ENCODE measurements at places on chromosomes 11 and 22. TPM values are rescaled to one million over a fixed set of nuclear protein-coding genes. Genes with fewer than 3 reads are reported as not detected.
A peak's percentile ranks its signal among the peaks of the same experiment; 100 is the strongest.

KRTAP5-7 gene
- 0.12 TPM for polyA plus RNA-seq

GRCh38 chr11:116037861-116038260 is 533.6 kb upstream of the CADM1 start:
- no peak for DNase-seq
- H3K27me3 ChIP-seq: no peaks in the 10 kb centered on the region
- H3K36me3 ChIP-seq: no peaks in the 10 kb centered on the region
- no peak overlapping the region for H3K27ac ChIP-seq
- no peaks in the 10 kb centered on the region for H3K4me1 ChIP-seq
- H3K4me3 ChIP-seq: no peak overlapping the region

- H3K27me3 ChIP-seq: no peaks in the 10 kb centered on the region
- H3K27ac ChIP-seq: no peak overlapping the region
- no peak overlapping the region for H3K4me3 ChIP-seq
Measured at GRCh38 chr11:26201411-26201810, 130.5 kb upstream of the ANO3 start.

DNA sequence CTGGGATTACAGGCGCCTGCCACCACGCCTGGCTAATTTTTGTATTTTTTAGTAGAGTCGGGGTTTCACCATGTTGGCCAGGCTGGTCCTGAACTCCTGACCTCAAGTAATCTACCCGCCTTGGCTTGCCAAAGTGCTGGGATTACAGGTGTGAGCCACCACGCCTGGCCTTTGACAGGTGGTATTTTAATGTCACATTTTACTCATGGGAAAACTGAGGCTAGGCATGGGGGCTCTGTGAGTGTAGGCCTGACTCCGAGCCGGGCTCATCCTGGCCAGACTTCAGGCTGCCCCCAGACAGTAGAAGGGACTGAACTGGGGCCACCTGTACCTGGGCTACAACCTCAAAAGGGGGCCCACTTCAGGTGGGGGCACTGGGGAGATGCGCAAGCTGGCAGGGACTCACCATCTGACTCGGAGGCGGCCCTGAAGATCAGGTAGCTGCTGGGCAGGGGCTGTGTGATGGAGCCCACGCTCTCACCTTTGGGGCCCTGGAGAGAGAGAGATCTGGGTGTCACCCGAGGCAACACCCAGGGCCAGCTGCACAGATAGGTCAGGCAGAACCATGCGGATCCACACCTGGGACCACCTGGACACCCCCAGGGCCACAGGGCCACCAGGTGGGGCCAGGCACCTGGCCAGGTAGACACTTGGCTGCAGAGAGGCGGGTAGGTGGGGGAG is 45.8 kb downstream of the OSBPL5 start:
- peaks cover 9% of the 10 kb centered on the region for H3K4me1 ChIP-seq
- no peak overlapping the region for H3K4me3 ChIP-seq
- peaks cover 17% of the 10 kb centered on the region for H3K36me3 ChIP-seq
- no peak for DNase-seq
- H3K27me3 ChIP-seq: no peaks in the 10 kb centered on the region
- no peak overlapping the region for H3K27ac ChIP-seq

- H3K36me3 ChIP-seq: peaks cover 51% of the 10 kb centered on the region
- H3K27me3 ChIP-seq: peaks cover 2% of the 10 kb centered on the region
- peak; percentile 17 for DNase-seq
- no peak overlapping the region for H3K27ac ChIP-seq
- no peak overlapping the region for H3K4me3 ChIP-seq
Measured at GRCh38 chr22:24325105-24325757, 54.6 kb downstream of the SPECC1L start.

- H3K27me3 ChIP-seq: no peaks in the 10 kb centered on the region
- no peaks in the 10 kb centered on the region for H3K4me1 ChIP-seq
- H3K36me3 ChIP-seq: peaks cover 12% of the 10 kb centered on the region
- no peak overlapping the region for H3K27ac ChIP-seq
Measured at GRCh38 chr11:74006743-74007304, 2.1 kb downstream of the UCP3 start.

- no peak overlapping the region for H3K27ac ChIP-seq
- no peaks in the 10 kb centered on the region for H3K27me3 ChIP-seq
- no peaks in the 10 kb centered on the region for H3K4me1 ChIP-seq
- H3K4me3 ChIP-seq: no peak overlapping the region
- H3K36me3 ChIP-seq: no peaks in the 10 kb centered on the region
Measured at GRCh38 chr11:69609351-69609750, 31.6 kb upstream of the CCND1 start.

DNA sequence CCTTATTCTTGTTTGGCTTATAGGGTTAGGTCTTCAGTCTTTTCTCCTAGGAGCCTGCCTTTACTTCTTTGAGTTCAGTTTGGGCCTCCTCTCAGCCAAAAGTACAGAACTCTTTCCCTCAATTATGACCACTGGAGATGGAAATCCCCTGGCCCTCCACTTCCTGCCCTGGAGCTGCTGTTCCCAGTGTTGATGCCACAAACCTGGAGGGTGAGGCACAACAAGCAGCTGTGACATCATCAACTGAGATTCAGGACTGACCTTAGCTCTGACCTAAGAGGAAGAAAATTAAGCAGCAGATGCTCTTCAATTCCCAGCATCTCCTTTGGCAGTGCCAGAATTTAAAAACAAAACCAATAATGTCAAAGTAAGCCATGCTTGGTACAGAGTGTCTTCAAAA is 3.0 kb downstream of the ABTB2 start:
- H3K4me3 ChIP-seq: no peak overlapping the region
- no peak for DNase-seq
- no peak overlapping the region for H3K27ac ChIP-seq
- H3K27me3 ChIP-seq: peaks cover 13% of the 10 kb centered on the region
- H3K36me3 ChIP-seq: no peaks in the 10 kb centered on the region

RFPL2 gene
- polyA plus RNA-seq: 0.10 TPM

CDON gene
- 1.5 TPM for polyA plus RNA-seq

DNA sequence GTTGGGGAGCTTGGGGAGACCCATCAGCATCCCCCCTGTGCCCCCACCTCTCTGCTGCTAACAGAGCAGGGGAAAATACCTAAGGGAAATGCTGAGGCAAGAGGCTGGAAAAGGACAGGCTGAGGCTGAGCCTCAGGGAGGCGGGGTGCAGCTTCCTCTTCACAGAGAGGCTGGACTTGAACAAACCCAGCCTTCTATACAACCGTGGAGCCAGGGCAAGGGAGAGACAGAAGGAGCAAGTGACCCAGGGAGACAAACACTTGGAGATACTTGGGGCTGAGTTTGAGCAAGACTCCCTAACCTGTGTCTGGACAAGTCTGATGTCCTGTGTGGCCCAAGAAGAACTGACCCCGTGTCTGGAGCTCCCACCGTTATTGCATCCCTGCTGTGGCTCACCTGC is at the start of gene SLCO2B1:
Gene SLCO2B1 (plus strand): TSS at position 229 of the 400 bp plus-strand sequence. CDS start 275 bp downstream, outside the sequence.
- peak within 1 kb of the TSS; percentile 54 for H3K27ac ChIP-seq
- H3K4me1 ChIP-seq: peaks cover 6% of the 10 kb centered on the region
- H3K36me3 ChIP-seq: no peaks in the 10 kb centered on the region
- peak within 1 kb of the TSS; percentile 59 for H3K4me3 ChIP-seq

GRCh38 chr11:80816966-80817365 is 1376.1 kb upstream of the TENM4 start:
- no peaks in the 10 kb centered on the region for H3K4me1 ChIP-seq
- no peaks in the 10 kb centered on the region for H3K27me3 ChIP-seq
- no peak overlapping the region for H3K27ac ChIP-seq
- no peaks in the 10 kb centered on the region for H3K36me3 ChIP-seq
- no peak overlapping the region for H3K4me3 ChIP-seq

MISFA gene
- polyA plus RNA-seq: 2.5 TPM

SAA4 gene
- polyA plus RNA-seq: 6.4 TPM

GRCh38 chr11:122655527-122656072 is at the start of gene UBASH3B:
Gene UBASH3B, plus strand, starts transcription at chr11:122655722. Its CDS starts 328 bp downstream, at chr11:122656050.
- no peaks in the 10 kb centered on the region for H3K27me3 ChIP-seq
- H3K27ac ChIP-seq: peak within 1 kb of the TSS; percentile 80
- H3K4me1 ChIP-seq: peaks cover 13% of the 10 kb centered on the region
- H3K36me3 ChIP-seq: no peaks in the 10 kb centered on the region
- peak within 1 kb of the TSS; percentile 74 for H3K4me3 ChIP-seq

GRCh38 chr22:23889620-23890019 is 4.6 kb upstream of the MIF start:
- no peak for DNase-seq
- H3K4me1 ChIP-seq: no peaks in the 10 kb centered on the region
- H3K36me3 ChIP-seq: peaks cover 2% of the 10 kb centered on the region
- H3K27me3 ChIP-seq: no peaks in the 10 kb centered on the region

GRCh38 chr11:132318421-132319157 is 948.2 kb downstream of the NTM start:
- H3K4me1 ChIP-seq: no peaks in the 10 kb centered on the region
- no peaks in the 10 kb centered on the region for H3K36me3 ChIP-seq
- no peak for DNase-seq
- H3K27me3 ChIP-seq: no peaks in the 10 kb centered on the region

GRCh38 chr11:28107191-28107749 is 686 bp downstream of the KIF18A start:
- peaks cover 7% of the 10 kb centered on the region for H3K4me1 ChIP-seq
- H3K36me3 ChIP-seq: no peaks in the 10 kb centered on the region
- peak overlapping the region; percentile 97 for H3K27ac ChIP-seq
- DNase-seq: no peak
- no peaks in the 10 kb centered on the region for H3K27me3 ChIP-seq

- no peak overlapping the region for H3K4me3 ChIP-seq
- H3K36me3 ChIP-seq: no peaks in the 10 kb centered on the region
- H3K4me1 ChIP-seq: no peaks in the 10 kb centered on the region
- no peaks in the 10 kb centered on the region for H3K27me3 ChIP-seq
- DNase-seq: no peak
Measured at GRCh38 chr11:5224538-5225479, 2.1 kb downstream of the HBB start.

DNA sequence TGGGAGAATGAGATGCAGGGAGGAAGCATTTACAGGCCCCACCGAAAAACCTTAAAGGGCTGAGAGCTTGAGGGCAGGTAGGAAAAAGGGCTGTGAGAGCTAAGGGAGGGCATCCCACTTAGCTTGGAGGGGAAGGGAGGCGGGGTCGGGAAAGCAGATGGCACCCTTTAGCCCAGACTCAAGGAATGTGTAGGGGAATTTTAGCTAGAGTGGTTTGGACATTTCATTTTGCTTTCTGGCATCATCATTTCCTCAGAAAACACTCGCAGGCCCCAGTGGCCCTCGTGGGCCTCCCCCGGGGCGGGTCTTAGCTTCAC is 846 bp upstream of the STIM1 start:
- H3K27ac ChIP-seq: peak overlapping the region; percentile 94
- no peak for DNase-seq
- H3K4me3 ChIP-seq: no peak overlapping the region
- H3K4me1 ChIP-seq: peaks cover 26% of the 10 kb centered on the region

GRCh38 chr11:39571081-39571480 is 1888.4 kb downstream of the LRRC4C start:
- no peaks in the 10 kb centered on the region for H3K4me1 ChIP-seq
- no peaks in the 10 kb centered on the region for H3K36me3 ChIP-seq
- no peak overlapping the region for H3K27ac ChIP-seq
- DNase-seq: no peak
- no peaks in the 10 kb centered on the region for H3K27me3 ChIP-seq

OR52N2 gene
- 0.06 TPM for polyA plus RNA-seq

GRCh38 chr11:78298291-78298771 is 109.6 kb downstream of the USP35 start:
- no peaks in the 10 kb centered on the region for H3K36me3 ChIP-seq
- peak overlapping the region; percentile 34 for H3K27ac ChIP-seq
- no peak for DNase-seq
- no peaks in the 10 kb centered on the region for H3K4me1 ChIP-seq

DNA sequence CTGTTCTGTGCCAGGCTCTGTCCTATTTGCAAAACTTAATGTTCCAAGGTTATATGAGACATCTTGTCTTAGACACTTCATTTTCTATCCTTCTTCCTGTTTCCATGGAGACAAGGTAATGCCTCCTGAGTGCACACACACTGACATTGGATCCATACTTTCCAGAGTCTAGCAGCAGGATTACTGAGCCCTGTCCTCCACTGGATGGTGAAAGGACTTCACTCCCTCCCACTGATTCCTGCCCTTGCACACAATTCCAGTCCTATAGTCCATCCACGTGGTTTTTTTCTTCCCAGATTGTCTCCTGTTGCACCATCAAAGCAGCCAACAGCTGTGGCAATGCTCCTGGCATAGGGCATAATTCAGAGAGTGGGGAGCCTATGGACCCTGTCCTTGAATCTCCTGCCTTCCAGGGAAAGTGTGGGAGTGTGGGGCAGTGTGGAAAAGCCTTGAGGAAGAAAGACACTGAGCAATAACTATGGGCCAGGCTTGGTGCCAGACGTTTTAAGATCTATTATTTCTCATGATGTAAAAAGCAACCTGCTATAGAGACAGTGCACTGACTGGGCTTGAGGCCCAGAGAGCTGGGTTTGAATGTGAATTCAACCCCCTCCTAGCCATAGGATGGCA is 31.3 kb downstream of the SERPINH1 start:
- no peaks in the 10 kb centered on the region for H3K27me3 ChIP-seq
- H3K27ac ChIP-seq: no peak overlapping the region
- H3K36me3 ChIP-seq: no peaks in the 10 kb centered on the region
- H3K4me1 ChIP-seq: peaks cover 5% of the 10 kb centered on the region
- no peak for DNase-seq
- no peak overlapping the region for H3K4me3 ChIP-seq

NAALADL1 gene
- polyA plus RNA-seq: 14.0 TPM

- H3K27ac ChIP-seq: no peak overlapping the region
- H3K27me3 ChIP-seq: peaks cover 5% of the 10 kb centered on the region
- H3K4me1 ChIP-seq: no peaks in the 10 kb centered on the region
- DNase-seq: no peak
Measured at GRCh38 chr11:32576456-32576855, 7.2 kb upstream of the EIF3M start.

GRCh38 chr11:119796363-119797060 is 67.5 kb upstream of the NECTIN1 start:
- DNase-seq: no peak
- no peaks in the 10 kb centered on the region for H3K27me3 ChIP-seq
- H3K4me1 ChIP-seq: no peaks in the 10 kb centered on the region
- H3K36me3 ChIP-seq: no peaks in the 10 kb centered on the region
- H3K27ac ChIP-seq: no peak overlapping the region

DNA sequence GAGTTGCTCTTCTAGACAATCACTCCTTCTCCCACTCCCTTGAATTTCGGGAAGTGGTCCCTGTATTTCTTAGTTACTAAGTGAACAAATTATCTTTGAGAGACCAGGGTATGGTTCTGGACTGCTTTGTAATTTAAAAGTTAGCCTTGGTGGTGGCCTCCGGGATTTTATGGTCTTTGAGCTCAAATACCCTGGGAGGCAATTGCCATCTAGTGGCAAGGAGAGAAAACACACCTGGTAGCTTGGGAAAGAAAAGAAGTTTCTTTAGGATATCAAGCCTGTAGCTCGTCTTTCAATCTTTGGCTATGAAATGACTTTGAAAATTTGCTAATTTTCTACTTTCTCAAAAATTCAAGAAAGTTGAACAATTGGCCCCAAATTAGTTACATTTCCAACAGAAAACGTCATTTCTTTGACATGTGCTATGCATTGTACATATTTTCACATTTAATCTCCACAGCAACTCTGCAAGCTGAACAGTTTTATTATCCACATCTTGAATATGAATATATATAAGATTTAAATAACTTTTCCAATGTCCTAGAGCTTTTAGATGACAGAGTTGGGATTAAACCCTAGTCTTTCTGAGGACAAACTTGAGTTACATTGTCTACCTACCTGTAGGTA is 39.1 kb downstream of the MMP27 start:
- no peak overlapping the region for H3K4me3 ChIP-seq
- H3K36me3 ChIP-seq: no peaks in the 10 kb centered on the region
- H3K4me1 ChIP-seq: no peaks in the 10 kb centered on the region

All from lung (tissue), 17 donors.